Stimulated activated CD4-positive, alpha-beta T cell treated with anti-CD3 and anti-CD28 coated beads, TNF-alpha, amount 100 ng/mL, for 24 hours (primary cell): ENCODE measurements at places on chromosomes 7 and 10.

DNA sequence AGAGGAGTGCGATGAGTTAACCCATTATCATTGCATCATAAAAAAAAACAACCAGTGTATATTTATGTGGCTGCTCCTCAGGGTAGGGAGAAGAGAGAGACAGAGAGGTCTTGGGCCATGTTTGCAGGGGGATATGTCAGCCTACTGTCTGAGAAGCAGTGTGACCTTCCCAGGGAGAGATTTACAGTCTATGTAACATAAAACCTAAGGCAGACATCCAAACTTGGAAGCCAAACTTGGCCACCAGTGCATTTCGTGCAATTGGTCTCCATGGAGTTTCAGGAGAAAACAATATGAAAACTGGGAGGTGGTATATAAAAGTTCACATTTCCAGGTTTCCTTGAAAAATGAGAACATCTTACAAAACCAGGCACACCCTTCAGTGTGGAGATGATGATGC lies 85.9 kb upstream of the CXCL12 start:
- DNase-seq = no peak

- no peak for DNase-seq
Measured at GRCh38 chr10:104711302-104711721, 70.2 kb downstream of the SORCS3 start.

DNA sequence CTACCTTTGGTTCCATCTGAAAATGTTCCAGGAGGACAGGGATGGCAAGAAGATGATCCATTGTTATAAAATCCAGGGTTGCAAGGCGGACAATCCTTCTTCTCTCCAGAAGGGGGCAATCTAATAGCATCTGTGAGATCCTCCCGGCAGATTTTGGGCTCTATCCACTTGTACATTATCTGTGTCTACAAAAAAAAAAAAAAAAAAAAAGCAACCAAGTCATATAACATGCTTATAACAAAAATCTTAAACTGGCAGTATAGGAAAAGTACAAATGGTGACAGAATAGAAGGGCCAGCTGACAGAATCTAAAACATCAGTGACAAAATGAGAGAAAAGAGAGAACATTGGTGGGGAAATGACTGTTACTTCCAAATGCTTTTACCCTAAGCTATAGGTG lies 132.7 kb downstream of the ELAPOR2 start:
- no peak for DNase-seq

GRCh38 chr7:21172800-21173199 lies 255.1 kb upstream of the SP4 start:
- no peak for DNase-seq

- DNase-seq = no peak
Measured at GRCh38 chr10:69780077-69780476, 21.6 kb upstream of the COL13A1 start.
